ENCODE measurements at places on chromosomes 13 and 19. TPM values are rescaled to one million over a fixed set of nuclear protein-coding genes. Genes with fewer than 3 reads are reported as not detected.
A peak's percentile ranks its signal among the peaks of the same experiment; 100 is the strongest.

The B3GNT8 gene
- total RNA-seq = 9.1 TPM

The CEBPA gene
- total RNA-seq = 73.2 TPM

GRCh38 chr19:1921825-1922224 is 16.6 kb downstream of the ADAT3 start:
- no peak overlapping the region for H3K27ac ChIP-seq
- DNase-seq = no peak
- no peak overlapping the region for H3K4me3 ChIP-seq
- H3K4me1 ChIP-seq = no peaks in the 10 kb centered on the region
- peaks cover 5% of the 10 kb centered on the region for H3K36me3 ChIP-seq
- no peaks in the 10 kb centered on the region for H3K27me3 ChIP-seq

DNA sequence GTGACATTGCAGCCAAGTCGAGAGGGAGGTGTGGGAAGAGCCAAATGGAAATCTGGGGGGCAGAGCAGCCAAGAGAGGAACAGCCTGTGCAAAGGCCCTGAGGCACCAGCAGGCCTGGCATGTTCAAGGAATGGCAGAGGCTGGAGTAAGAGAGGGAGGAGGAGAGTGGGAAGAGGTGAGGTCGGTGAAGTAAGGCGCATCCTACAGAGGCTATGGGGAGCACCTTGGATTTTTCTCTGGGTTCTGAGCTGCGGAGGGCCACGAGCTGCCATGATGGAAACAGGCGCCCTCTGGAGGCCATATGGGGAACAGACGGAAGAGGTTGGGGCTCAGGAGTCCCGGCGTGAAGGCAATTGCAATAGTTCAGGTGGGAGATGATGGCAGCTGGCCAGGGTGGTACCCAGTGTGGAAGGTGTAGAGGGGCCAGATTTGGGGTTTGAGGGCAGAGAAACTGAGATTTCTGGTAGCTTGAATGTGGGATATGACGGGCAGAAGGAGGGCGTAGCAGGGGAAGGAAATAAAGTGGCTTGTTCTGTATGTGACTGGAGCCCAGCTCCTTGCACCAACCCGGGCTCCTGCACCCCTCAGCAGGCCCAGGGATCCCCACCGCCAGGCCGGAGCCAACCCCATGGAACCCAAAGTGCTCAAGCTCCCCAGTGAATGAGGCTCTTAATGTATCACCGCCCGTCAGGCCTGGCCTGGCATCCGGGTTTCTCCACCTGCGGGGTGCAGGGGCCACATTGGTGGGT is 20.5 kb upstream of the STRN4 start:
- H3K4me1 ChIP-seq = peaks cover 34% of the 10 kb centered on the region
- H3K27ac ChIP-seq = no peak overlapping the region
- H3K27me3 ChIP-seq = no peaks in the 10 kb centered on the region
- H3K4me3 ChIP-seq = no peak overlapping the region

DNA sequence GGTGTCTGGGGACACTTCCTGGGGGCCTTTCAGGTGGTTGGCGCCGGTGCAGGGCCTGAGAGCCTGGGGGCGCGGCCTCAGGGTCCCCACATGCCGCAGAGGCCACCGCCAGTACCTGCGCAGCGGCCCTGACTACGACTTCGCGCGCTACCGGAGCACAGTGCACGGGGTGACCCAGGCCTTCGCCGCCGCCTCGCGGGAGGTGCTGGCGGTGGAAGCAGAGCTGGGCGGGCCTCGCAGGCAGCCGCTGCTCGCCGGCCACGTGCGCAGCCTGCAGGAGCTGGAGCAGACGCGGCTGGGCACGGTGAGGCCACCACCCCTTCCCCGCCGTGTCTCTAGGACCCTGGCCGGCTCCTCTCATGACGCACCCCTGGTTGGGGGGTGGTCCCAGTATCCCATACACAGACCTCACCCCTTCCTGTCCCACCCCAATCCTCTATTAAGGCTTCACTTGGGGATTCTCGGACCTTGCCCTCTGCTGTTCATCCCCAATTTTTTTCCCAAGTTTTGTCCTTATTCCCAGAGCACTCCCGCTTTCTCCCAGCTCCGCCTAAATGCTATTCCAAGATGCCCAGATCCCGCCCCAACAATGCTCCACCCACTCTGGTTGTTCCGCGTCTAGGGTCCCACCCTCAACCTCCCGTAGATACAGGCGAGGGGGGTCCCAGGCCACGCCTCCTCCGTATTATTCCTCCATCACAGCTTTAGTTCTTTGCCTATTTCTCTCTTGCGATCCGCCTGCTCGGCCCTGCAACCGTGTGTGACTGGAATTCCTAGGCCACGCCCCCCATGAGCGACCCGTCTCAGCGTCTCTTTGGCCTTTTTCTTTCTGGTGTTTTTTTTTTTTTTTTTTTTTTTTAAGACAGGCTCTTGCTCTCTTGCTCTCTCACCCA is 1.0 kb downstream of the REX1BD start:
- no peaks in the 10 kb centered on the region for H3K27me3 ChIP-seq
- H3K4me1 ChIP-seq = peaks cover 23% of the 10 kb centered on the region
- H3K27ac ChIP-seq = peak overlapping the region; percentile 71
- DNase-seq = peak; percentile 74
- no peaks in the 10 kb centered on the region for H3K36me3 ChIP-seq

Data from body of pancreas (tissue), 4 donors.